ENCODE measurements at places on chromosomes 1 and 21. TPM values are rescaled to one million over a fixed set of nuclear protein-coding genes. Genes with fewer than 3 reads are reported as not detected.

- DNase-seq, result peak; percentile 30
Measured at GRCh38 chr1:46547481-46548383, 3.7 kb downstream of the KNCN start.

DNA sequence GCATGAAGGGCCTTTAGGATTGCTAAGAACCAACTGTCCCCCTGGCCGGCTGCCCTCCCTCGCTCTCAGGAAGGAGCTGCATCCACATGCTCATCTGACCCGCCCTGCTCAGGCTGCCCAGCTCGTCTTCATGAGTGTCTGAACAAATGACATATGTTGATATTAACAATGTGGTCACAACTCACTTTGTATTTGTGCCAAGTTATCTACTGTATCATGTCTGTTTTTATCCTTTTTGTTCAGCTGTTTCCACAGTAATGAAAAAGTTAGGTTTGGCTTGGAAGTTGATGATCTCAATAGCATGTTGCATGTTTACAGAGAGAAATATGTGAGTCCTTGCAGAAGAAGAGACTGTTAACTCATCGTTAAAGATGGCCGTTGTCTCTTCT, 75.1 kb downstream of the PHTF1 start:
- DNase-seq, result no peak

GRCh38 chr21:45596704-45597318, 46.7 kb upstream of the PCBP3 start:
- DNase-seq, result peak; percentile 84

PEX11B gene
- 39.1 TPM for total RNA-seq

GRCh38 chr1:208747979-208748378, 503.8 kb upstream of the PLXNA2 start:
- no peak for DNase-seq
